ENCODE measurements at places on chromosomes 5 and 9.

DNA sequence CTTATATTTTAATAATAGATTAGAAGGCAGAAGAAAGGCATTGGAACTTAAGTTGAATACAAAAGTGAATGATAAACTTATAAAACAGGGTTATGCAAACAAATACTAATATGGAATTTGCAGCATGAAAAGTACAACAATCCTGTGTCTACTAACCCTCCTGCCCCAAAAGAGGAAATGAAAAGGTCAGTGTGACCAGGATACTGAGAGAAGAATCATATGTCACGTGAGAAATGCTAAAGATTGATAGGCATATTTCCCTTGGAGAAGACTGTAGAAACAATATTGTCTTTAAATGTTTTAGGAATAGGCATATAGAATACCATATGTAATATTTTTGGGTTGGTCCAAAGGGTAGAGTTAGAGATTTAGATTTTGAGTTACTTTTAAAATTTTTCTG lies 3.8 kb downstream of the WDR36 start:
- no peak overlapping the region for H3K27ac ChIP-seq
- H3K4me1 ChIP-seq = peaks cover 11% of the 10 kb centered on the region
- no peaks in the 10 kb centered on the region for H3K27me3 ChIP-seq
- H3K36me3 ChIP-seq = peaks cover 36% of the 10 kb centered on the region
- no peak overlapping the region for H3K4me3 ChIP-seq

DNA sequence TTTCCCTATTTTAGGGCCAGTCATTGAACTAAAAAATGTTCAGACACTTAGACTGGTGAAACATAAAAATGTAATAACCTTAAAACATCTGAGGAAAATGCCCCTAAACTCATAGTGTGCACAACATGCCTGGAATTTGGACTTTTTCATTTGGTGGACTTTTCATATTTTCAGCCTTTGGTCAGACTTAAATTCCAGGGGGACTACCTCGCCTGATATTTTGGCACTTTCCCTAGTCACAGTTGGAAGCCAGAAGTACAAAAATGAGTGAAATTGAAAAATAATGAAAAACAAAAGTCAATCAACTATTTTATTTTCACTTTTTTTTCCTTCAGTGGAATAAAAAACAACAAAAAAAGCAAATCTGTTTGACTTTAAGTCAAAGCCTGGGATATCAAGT lies 256.2 kb downstream of the ACTL7B start:
- peaks cover 8% of the 10 kb centered on the region for H3K27me3 ChIP-seq
- no peaks in the 10 kb centered on the region for H3K4me1 ChIP-seq
- H3K27ac ChIP-seq = no peak overlapping the region
- DNase-seq = no peak
- no peak overlapping the region for H3K4me3 ChIP-seq
- no peaks in the 10 kb centered on the region for H3K36me3 ChIP-seq

GRCh38 chr5:132099076-132099748 lies 25.6 kb downstream of the CSF2 start:
- H3K4me3 ChIP-seq = no peak overlapping the region
- H3K36me3 ChIP-seq = no peaks in the 10 kb centered on the region
- H3K4me1 ChIP-seq = peaks cover 26% of the 10 kb centered on the region
- no peaks in the 10 kb centered on the region for H3K27me3 ChIP-seq

GRCh38 chr9:30459156-30459555 lies 1925.3 kb upstream of the ACO1 start:
- no peaks in the 10 kb centered on the region for H3K36me3 ChIP-seq
- no peaks in the 10 kb centered on the region for H3K27me3 ChIP-seq
- H3K4me3 ChIP-seq = no peak overlapping the region
- H3K27ac ChIP-seq = no peak overlapping the region

DNA sequence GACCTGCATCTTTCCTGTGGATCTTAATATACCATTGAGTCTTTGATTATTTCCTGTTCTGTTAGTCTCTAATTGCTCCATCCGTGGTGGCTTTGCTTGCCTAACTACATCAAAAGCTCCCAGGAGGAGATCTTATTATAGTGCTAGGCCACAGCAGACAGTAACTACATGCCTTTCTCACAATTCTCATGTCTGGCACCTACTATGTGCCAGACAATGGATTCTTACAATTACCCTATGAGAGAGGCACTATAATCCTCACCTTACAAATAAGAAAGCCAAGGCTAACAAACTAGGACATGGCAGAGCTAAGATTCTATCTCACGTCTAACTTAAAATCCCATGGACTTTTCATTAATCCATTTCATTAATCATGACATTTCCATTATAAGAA lies 70.3 kb upstream of the TARS1 start:
- no peak for DNase-seq
- H3K4me1 ChIP-seq = no peaks in the 10 kb centered on the region
- no peaks in the 10 kb centered on the region for H3K36me3 ChIP-seq
- H3K27me3 ChIP-seq = peaks cover 6% of the 10 kb centered on the region
- no peak overlapping the region for H3K27ac ChIP-seq

GRCh38 chr9:33943389-33943788 lies 105.3 kb downstream of the UBAP2 start:
- peaks cover 8% of the 10 kb centered on the region for H3K4me1 ChIP-seq
- H3K36me3 ChIP-seq = peaks cover 32% of the 10 kb centered on the region
- H3K27ac ChIP-seq = no peak overlapping the region

DNA sequence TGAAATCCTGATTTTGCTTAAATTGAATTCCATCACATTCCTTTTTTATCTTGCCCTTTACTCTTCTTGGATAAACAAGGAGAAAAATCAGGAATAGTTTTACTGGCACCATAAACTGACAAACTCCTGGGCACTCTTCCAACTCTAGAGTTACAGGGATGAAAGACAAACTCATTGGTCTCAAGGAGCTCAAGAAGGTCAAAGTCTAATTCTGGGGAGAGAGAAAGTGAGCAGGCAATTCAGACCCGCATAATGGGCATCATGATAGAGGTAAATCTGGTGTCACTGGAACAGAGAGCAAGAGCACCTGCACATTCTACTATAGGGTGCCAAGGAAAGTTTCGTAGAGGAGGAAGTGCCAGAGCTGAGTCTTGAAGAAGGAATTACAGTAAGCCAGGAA lies 64.8 kb downstream of the GRIN3A start:
- DNase-seq = no peak
- no peak overlapping the region for H3K4me3 ChIP-seq
- H3K27ac ChIP-seq = no peak overlapping the region
- no peaks in the 10 kb centered on the region for H3K27me3 ChIP-seq
- H3K4me1 ChIP-seq = no peaks in the 10 kb centered on the region
- no peaks in the 10 kb centered on the region for H3K36me3 ChIP-seq

- H3K4me3 ChIP-seq = no peak overlapping the region
- H3K27me3 ChIP-seq = peaks cover 13% of the 10 kb centered on the region
- H3K27ac ChIP-seq = no peak overlapping the region
- H3K36me3 ChIP-seq = no peaks in the 10 kb centered on the region
- peaks cover 8% of the 10 kb centered on the region for H3K4me1 ChIP-seq
- DNase-seq = no peak
These were observed 42.4 kb downstream of the EXD3 start for GRCh38 chr9:137380606-137381005.

- no peaks in the 10 kb centered on the region for H3K4me1 ChIP-seq
- no peak overlapping the region for H3K4me3 ChIP-seq
- no peaks in the 10 kb centered on the region for H3K27me3 ChIP-seq
- H3K27ac ChIP-seq = no peak overlapping the region
- no peak for DNase-seq
These were observed 24.7 kb upstream of the NOL6 start for GRCh38 chr9:33498387-33498786.

GRCh38 chr9:23707249-23707648 lies 118.8 kb downstream of the ELAVL2 start:
- DNase-seq = no peak
- H3K27me3 ChIP-seq = no peaks in the 10 kb centered on the region
- H3K4me3 ChIP-seq = no peak overlapping the region
- H3K36me3 ChIP-seq = peaks cover 6% of the 10 kb centered on the region

DNA sequence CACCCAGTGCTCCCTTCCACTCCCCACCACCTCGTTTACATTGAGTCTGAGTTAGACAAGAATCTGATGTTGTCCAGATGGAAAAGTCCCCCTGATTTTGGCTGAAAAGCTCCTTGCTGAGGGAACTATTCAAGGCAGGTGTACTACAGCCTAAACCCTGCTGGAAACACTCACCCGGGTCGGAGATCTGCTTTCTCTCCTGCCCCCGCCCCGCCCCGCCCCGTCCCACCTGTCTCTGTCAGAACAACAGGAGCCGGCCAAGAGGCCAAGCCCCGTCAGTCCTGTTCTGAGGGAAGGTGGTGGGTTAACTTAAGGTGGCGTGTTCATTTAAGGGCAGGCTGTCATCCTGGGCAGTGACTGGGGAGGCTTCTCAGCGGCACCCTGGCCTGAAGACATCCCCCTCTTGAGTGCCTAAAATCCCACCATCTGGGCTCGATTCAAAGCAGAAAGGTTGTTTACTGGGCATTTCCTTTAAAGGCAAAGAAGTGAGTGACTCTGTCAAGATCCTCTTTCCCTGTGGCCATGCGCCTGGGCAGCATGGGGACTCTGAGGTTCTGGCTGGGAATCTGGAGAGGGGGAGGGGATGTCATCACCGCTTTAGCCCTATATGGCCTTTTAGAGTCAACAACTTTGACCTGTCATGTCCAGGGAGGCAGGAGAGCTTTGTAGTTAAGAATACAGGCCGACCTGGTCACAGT lies 71.1 kb upstream of the NEURL1B start:
- no peaks in the 10 kb centered on the region for H3K36me3 ChIP-seq
- H3K4me1 ChIP-seq = peaks cover 10% of the 10 kb centered on the region
- no peak overlapping the region for H3K27ac ChIP-seq
- no peak overlapping the region for H3K4me3 ChIP-seq
- no peak for DNase-seq
- H3K27me3 ChIP-seq = no peaks in the 10 kb centered on the region

DNA sequence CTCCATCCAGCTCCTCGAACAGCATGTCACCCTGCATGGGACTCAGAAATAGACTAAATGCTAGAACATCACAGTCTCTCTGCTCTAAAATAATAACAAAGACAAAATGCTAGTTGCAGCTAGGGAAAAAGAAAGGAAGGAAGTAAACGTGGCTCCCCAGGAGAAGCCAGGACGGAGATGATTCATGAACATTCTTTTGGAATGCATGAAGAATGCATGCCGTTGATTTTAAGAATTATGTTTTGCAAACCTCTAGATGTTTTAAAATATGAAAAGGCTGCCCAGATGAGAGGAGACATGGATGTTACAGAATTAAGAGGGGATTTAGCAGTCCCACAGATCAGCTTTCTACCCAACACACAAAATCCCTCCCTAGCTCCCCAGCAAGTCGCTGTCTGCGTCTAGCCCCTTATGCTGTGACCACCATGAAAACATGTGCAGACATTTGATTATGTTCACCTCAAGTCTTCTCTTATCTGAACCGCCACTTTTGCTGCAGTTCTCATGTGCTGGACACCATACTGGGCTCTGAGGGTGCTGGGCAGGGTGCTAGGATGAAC lies 139.4 kb upstream of the LMX1B start:
- H3K4me3 ChIP-seq = no peak overlapping the region
- H3K27me3 ChIP-seq = no peaks in the 10 kb centered on the region
- peak overlapping the region; percentile 94 for H3K27ac ChIP-seq
- peaks cover 62% of the 10 kb centered on the region for H3K4me1 ChIP-seq
- H3K36me3 ChIP-seq = no peaks in the 10 kb centered on the region

DNA sequence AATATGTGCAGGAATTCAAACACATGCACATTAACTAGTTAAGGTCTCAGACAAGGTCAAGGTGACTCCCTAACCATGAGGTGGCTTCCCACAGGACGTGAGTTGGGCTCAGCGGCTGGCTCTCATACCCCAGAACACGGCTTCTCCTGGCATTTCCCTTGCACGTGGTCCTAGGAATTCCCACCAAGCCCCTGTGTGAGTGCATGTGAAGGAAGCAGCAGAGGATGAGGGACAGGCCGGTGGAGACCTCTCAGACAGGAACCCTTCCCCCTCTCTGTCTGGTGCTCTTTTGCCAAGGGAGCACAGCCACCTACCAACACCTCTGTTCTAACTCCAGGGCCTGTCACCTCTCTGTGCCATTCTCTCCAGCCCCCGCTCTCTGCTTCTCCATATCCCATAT lies 271.0 kb downstream of the FSTL4 start:
- no peak overlapping the region for H3K27ac ChIP-seq
- no peaks in the 10 kb centered on the region for H3K27me3 ChIP-seq
- DNase-seq = no peak
- H3K36me3 ChIP-seq = no peaks in the 10 kb centered on the region

DNA sequence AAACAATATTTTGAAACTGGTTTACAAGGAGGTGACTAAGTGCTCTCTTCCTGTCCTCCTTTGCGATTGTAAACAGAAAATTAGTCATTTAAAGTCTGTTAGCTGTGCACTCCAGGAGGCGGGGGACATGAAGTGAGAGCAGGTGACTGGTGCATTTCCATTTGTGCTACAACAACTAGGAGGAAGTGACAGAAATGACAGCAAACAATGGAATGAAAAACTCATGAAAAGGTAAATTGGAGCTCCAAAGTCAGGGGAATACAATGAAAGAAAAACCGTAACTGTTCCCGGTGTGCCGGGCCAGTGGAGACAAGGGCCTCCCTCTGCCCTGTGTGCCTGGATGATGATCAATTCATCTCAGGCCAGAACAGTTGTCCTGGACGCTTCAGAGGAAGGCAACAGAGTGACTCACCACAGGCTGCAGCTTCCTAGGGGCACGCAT lies 439.9 kb downstream of the GADD45G start:
- DNase-seq = peak; percentile 46
- H3K27me3 ChIP-seq = no peaks in the 10 kb centered on the region
- H3K4me1 ChIP-seq = peaks cover 6% of the 10 kb centered on the region
- no peak overlapping the region for H3K27ac ChIP-seq
- H3K4me3 ChIP-seq = no peak overlapping the region

GRCh38 chr9:32776201-32776600 lies 7.1 kb upstream of the TMEM215 start:
- H3K27ac ChIP-seq = no peak overlapping the region
- no peaks in the 10 kb centered on the region for H3K36me3 ChIP-seq
- H3K27me3 ChIP-seq = no peaks in the 10 kb centered on the region
- no peak for DNase-seq
- no peaks in the 10 kb centered on the region for H3K4me1 ChIP-seq
- no peak overlapping the region for H3K4me3 ChIP-seq

DNA sequence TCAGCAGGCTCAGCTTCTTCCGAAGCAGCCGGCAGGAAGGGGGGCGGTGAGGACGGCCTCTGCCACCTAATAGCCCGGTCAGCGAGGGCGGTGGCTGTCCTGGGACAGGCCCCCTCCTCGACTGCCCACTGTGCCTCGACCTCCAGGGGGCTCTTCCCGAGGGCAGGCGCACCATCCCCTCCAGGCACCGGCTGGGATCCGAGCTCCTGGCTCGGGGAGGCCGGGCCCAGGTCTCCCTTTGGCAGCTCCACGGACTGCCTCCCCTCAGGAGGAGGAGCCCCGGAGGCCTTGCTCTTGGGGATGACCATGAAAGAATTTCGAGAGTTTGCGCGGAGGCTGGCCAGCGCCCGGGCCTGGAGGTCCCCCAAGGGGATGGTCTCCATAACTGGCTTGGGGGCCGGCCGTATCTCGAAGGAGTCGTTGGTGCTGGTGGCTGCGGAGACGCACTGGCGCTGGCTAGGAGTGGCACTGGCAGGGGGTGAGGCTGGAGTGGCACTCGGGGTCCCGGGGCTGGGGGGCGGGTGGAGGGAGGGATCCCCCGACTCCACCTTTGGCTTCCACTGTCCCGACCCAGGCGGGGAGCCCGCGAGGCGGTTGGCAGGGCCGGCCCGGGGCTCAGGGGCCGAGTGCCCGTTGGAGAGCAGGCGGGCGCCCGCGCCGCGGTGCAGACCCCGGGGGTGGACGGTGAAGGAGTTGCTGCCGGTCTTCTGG lies 975 bp downstream of the TPRN start:
- no peaks in the 10 kb centered on the region for H3K36me3 ChIP-seq
- no peak overlapping the region for H3K27ac ChIP-seq
- no peak for DNase-seq
- H3K4me3 ChIP-seq = peak overlapping the region; percentile 58

GRCh38 chr5:44809956-44810420 lies 1.2 kb downstream of the MRPS30 start:
- H3K27ac ChIP-seq = peak overlapping the region; percentile 79
- H3K4me3 ChIP-seq = peak overlapping the region; percentile 91
- peaks cover 39% of the 10 kb centered on the region for H3K36me3 ChIP-seq

Measured in SJCRH30 (cell line).